ENCODE measurements at places on chromosomes 1 and 21.

DNA sequence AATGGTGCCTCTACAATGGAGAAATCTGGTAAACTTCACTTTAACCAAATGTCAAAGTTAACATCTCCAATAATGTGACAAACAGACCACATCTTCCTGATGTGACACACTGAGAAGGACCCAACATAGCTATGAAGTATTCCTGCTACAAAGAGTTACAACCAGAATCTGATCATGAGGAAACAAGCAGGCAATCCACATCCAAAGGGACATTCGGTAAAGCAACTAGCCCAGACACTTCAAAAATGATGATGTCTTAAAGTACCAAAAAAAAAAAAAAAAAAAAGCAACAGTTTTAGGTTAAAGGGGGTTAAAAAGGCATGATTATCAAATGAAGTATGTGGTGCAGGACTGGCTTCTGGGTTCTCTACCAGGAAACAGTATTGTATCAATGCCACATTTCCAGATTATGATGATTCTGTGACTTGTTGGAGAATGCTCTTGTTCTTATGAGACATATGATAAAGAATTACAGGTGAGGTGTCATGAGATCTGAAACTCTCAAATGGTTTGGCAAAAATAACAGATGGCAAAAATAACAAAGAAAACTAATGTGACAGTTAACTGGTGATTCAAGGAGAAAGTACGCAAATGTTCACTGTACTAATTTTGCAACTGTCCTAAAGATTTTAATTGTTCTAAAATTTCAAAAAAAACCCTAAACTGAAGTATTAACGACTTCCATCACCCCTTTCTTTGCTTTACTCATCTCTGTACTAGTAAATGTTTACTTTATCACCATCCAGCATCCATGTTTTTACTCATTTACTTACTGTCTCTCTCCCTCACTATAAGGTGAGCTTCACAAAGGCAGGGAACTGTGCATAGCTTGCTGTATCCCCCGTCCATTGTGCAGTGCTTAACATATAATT, 2.8 kb downstream of the CD58 start:
- no peak for DNase-seq

DNA sequence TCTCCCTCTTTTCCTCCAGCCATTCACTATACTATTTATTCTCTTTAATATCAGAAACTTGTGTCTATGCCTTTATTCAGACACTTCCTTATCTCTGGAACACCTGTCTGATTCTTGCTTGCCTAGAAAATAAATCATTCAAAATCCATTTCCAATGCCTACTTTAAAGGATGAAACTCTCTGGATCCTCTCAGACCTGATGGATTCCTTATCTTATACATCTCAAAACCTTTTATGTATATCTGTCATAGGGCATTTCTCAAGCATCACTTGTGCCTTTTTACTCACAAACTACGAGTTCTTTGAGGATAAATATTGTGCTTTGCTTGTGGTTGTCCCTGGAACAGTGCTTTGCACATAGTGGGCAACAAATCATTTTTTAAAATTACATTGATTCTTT, 3.8 kb upstream of the ATP6V1G3 start:
- no peak for DNase-seq

DNA sequence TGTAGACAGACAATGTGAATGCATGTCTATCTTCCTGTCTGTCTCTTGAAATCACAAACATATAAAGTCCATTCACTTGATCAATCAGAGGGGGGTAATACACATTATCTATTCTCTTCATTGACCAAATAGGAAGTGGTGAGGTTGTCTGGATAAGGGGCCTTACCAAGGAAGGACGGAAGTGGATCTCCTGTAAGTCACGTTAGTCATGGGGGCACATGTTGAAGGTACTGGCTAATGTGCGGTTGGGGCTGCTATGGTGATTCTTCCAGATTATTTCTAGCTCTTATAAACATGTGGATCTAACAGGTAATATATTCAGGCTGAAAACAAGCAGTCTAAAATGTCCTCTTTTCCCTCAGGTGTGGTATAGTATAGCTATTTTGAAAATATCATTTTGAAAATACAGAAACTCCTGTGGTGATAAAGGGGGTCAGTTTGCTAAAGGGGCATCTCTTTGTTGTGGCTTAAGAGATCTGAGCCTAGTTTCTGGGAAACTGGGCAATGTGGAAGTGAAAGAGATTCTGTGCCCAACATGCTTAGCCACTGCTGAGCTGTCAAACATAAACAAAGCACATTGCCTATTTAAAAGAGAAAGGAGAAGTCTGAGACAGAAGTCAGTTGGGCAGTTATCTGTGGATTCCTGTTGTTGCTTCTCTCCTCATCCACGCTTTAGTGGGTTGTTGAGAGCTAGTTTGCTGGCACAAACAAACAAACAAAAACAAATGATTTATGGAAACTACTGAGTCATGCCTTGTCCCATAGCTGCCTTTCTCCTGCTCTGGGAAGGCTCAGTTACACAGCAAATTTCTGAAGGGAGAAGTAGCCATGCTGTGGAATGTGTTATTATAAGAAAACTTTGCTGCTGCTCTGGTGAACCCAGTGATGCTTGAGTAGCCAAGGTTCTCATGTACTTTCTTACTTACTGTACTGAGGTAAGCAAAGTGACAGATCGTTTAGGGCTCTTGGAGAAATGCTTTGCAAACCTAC, 166.9 kb downstream of the HLX start:
- DNase-seq = no peak

DNA sequence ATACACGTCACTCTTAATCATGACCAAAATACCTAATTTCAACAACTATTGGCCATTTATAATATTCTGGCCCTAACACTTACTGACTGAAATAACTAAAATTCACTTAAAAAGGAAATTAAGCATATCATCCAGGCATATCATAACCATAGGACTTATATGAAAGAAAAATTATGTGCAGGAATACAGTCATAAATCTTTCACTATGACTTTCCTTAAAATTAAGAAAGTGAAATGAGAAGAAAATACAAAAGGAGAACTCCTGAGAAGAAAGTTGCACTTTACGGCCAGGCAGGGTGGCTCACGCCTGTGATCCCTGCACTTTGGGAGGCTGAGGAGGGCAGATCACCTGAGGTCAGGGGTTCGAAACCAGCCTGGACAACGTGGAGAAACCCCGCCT, 9.4 kb downstream of the ZZZ3 start:
- no peak for DNase-seq

- no peak for DNase-seq
Measured at GRCh38 chr1:156815961-156816422, 656 bp downstream of the SH2D2A start.

DNA sequence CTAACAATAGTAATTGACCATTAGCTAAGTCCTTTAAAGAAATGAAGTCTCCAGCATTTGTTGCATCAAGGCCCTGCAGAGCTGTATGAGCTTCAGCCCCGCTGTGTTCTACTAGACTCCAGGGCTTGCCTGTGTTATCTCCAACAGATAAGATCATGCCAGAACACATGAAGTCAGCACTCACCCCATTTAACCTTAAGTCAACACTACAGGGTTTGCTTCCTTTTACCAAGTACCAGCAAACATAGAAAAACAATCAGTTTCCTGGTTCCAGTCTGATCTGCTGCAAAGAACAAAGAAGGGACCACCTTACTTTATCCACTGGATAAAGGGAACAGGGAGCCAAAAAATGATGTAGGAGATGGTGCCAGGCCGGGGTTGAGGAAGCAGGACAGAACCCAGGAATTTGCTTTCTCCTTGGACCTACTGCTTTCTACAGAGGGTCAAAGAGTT, 41.3 kb upstream of the ENAH start:
- no peak for DNase-seq

DNA sequence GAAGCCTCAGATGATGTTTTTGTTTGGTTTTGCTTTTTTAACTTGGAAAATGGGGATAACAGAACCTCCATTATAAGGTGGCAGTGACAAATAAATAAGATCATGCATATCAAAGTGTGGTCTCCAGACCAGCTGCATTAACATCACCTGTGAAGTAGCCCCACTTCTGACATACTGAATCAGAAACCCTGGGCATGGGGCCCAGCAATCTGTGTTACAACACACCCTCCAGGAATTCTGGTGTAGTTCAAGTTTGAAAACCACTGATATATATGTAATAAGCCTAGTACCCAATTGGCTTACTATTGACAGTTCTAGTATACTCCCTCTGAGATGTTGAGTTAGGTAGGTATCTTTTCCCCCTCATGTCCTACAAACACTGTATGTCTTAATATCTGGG, 24.1 kb upstream of the RNF19B start:
- no peak for DNase-seq

DNA sequence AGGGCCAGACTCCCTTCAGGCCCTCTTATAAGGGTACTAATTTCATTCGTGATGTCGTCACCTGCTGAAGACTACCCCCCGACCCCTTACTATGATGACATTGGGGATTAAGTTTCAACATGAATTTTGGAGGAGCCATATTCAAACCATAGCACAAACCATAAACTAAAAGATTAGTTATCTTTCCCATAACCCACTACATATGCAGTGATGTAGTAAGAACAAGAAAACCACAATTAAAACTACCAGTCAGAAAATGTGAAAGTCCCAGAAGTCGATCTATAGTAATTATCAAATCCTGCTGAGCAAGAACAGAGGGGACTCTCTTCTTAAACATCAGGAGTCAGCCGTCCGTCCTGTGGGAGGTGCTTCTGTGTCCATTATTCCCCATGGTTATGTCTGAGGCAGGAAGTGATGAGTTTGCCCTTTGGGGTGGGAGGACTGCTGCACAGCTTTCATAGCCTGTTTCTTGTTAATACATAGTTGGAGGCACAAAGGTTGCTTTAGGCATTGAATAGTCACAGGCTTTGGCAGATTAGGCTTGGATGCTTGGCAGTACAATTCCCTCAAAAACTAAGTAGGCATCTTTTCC, 35.9 kb upstream of the PTGFRN start:
- no peak for DNase-seq

DNA sequence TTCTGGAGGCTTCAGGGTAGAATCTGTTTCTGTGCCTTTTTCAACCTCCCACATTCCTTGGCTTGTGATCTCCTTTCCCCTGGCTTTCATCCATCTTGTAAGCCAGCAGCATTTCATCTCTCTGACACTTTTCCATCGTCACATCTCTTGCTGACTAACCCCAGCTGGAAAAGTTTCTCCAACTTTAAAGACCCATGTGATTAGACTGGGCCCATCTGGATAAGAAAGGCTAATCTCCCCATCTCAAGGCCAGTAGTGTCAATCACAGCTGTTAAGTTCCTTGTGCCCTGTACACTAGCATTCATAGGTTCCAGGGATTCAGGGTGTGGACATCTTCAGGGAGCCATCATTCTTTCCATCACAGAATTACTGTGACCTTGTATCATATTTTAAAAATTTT, 452.1 kb downstream of the TTLL7 start:
- DNase-seq = no peak

GRCh38 chr1:235657747-235658526, 8.4 kb upstream of the GNG4 start:
- no peak for DNase-seq

- no peak for DNase-seq
Measured at GRCh38 chr1:192600275-192600674, 24.7 kb downstream of the RGS1 start.

DNA sequence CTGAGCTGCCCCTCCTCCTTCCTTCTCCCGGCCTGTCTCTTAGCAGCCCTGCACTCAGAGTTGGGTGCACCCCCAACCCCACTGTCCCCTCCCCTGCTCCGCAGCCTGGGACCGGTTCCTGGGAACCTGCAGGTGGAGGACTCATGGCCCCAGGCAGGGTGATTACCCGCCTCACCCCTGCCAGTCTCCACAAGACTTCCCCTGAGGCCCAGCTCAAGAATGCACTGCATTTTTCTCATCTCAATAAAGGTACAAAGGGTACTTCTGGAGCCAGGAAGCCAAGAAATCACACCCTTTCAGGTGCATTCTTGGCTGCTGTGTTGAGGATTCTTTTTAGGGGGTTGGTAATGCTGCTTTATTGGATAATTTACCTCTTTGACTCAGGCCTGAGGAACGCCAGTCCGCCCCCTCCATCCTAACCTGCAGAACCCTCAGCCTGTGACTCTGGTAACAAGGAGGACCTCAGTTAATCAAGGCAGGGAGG, 126.3 kb upstream of the TMPRSS2 start:
- no peak for DNase-seq

DNA sequence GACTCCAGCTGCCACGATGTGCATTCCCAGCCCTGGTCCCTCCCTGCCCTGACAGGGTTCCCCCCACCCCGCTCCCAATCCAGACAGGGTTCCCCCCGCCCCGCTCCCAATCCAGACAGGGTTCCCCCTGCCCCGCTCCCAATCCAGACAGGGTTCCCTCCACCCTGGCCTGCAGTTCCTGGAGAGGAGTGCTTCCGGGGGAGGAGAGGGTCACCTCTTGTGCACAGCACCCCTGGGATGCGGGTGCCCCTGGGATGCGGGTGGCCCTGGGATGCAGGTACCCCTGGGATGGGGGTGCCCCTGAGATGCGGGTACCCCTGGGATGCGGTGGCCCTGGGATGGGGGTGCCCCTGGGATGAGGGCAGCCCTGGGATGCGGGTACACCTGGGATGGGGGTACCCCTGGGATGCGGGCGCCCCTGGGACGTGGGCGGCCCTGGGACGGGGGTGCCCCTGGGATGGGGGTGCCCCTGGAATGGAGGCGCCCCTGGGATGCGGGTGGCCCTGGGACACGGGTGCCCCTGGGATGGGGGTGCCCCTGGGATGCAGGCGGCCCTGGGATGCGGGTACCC, 36.7 kb upstream of the SLC19A1 start:
- no peak for DNase-seq

- no peak for DNase-seq
Measured at GRCh38 chr21:41597811-41598231, 89.9 kb upstream of the TMPRSS2 start.

DNA sequence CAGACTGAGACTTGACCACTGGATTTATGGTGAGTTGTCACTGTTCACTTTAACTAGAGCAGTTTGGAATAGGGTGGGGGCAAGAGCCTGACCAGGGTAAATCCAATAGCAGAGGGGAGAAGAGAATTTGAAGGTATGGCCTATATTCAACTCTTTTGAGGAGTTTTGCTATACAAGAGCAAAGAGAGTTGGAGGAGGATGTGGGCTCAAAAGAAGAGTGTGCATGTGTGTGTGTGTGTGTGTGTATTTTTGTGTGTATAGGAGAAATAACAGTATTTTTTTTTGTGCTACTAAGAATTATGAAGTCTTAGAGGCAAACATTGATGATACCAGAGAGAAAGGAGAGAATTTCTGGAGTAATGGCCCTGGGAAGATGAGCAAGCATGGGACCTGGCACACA, 164.8 kb upstream of the JUN start:
- no peak for DNase-seq

DNA sequence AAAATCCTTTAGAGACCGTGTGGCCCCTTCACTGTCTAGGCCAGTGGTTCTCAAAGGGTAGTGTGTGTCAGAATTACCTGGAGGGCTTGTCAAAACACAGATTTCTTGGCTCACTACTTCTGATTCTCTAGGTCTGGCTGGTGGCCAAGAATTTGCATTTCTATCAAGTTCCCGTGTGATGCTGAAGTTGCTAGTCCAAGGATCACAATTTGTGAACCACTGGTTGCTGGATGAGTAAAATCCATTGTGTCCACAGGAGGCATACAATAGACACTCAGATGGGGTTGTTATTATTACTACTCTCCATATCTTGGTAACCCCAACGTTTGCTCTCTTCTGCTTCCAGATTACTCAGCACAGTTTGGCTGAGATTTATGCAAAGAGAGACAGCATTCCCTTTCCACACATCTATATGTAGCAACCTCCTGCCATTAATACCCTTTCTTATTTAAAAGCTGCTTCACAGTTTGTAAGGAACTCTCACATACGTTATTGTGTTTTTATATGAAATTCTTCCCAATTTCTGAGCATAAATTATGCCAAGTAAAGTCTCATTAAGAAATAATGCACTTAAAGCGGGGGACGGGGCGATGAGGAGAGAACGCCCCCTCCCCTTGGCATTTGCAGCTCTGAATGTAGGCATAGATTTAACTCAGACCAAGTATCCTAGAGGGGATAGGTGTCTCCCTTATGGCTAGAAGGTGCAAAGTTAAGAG, 720 bp upstream of the TMCC2 start:
- no peak for DNase-seq
